ENCODE measurements at places on chromosomes 3 and 15.

- no peak for DNase-seq
These were observed 27.3 kb downstream of the LARP6 start for GRCh38 chr15:70826634-70827033.

DNA sequence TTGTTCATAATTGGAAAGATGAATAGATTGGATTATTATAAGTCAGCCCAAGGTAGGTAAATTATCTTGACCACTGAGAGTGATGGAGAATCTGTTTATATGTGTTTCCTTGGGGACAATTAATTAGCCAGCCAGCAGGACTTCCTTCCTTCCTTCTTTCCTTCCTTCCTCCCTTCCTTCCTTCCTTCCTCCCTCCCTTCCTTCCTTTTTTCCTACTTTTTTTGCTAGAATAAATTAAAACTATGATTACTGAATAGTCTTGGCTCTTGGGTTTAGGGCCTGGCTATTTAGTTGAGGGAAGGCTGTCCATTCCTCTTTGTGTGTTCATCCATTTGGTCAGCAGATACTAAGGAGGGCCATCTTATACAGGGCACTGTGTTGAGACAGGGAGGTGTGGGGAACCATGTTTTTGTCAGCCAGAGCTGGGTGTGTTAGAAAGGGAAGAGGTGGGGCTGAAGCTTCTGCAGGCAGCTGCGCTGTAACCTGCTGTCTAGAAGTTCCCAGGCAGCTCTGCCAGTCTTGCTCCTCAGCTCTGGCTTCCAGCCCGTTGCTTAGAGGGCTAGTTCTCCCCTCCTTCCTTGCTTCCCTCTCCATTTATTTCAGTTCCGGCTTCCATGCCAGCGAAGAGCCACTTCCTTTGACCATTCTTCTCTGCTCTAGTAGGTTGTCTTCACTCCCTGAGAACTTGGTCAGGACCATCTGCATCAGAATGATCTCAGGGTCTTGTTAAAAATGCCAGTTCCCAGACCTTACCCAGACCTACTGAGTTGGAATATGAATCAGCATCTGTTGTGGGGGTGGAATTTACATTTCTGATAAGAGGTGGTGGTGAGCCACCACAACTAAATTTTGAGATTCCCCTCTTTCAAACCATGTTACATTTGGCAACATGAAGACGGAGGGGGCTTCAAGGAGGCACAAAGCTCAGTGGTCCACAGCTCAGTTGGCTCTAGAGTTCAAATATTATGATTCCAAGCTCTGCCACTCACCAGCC, 113.9 kb downstream of the DGKG start:
- no peak for DNase-seq

GRCh38 chr3:149752788-149753136, 473 bp upstream of the COMMD2 start:
- no peak for DNase-seq

DNA sequence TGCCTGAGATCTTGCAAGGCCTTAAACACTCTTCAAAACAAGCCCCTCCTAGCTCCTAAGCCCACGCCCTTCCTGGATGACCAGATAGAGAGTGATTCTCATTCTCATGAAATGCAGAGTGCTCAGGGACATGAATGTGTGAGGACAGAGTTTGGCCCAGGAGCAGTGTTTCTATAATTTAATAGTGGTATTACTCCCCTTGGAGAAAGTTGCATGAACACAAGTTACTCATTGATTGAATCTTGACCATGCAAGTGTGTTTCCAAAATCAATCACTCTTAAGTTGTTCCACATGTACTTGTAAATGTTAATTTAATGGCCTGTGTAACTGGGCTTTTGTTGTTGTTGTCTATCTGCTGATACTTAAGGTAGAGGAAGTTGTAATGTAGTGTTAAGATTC, 181.6 kb downstream of the ADAMTSL3 start:
- DNase-seq: no peak

GRCh38 chr15:96869122-96869521, 538.6 kb downstream of the NR2F2 start:
- no peak for DNase-seq

DNA sequence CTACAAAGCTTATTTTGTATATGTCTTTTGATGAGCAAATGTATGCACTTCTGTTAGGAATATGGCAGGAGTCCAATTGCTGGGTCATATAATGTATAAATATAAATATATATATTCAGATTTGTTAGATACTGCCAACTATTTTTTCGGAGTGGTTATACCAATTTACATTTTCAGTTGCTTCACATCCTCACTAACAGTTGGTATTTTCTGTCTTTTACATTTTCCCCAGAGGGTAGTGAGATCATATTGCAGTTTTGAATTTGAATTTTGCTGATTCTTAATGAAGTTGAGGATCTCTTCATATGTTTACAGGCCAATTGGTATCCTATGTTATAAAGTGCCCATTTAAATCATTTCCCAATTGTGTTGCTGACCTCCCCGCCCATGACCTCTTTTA, 139.0 kb upstream of the KCNMB2 start:
- DNase-seq: no peak

DNA sequence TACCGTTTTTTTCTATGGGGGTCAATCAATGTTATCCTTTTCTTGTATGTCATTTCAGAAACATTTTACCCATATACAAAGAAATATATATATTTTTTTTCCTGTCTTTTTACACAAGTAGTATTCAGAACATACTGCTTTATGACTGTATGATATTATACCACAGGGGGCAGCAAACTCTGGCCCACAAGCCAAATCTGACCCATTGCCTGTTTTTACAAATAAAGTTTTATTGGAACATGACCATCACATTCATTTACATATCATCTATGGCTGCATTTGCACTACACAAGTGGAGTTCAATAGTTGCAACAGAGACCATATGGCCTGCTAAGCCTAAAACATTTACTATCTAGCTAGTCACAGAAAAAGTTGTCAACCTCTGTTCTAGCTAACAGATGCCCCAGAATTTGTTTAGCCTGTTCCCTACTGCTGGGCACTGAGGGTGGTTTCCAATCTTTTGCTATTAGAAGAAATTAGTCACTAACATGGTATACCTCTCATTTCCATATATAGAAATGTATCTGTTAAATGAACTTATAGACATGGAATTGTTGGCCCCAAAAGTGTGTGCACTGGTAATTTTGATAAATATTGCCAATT, 57.7 kb downstream of the BFSP2 start:
- no peak for DNase-seq

GRCh38 chr3:189361103-189361835, 189.5 kb downstream of the TPRG1 start:
- no peak for DNase-seq

- no peak for DNase-seq
These were observed 436.4 kb downstream of the SHQ1 start for GRCh38 chr3:72411843-72412242.

- no peak for DNase-seq
These were observed 761.9 kb upstream of the LMCD1 start for GRCh38 chr3:7739754-7740153.

DNA sequence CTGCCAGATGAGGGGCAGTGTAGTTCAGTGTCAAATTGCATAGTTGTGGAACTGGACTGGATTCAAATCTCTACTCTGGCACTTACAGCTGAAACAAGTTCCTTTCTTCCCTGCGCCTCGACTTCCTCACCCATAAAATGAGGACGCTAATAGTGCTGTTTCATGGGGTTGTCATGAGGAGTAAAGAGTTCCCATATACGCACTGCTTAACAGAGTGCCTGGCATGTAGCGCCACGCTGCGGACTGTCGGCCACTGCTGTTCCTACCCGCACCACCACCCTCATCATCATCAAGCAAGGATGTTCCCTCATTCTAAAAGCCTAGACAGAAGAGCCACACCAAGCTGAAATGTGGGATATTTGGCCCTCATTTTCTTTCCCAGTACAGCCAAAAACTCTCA, 91.9 kb downstream of the CHDH start:
- DNase-seq: no peak

DNA sequence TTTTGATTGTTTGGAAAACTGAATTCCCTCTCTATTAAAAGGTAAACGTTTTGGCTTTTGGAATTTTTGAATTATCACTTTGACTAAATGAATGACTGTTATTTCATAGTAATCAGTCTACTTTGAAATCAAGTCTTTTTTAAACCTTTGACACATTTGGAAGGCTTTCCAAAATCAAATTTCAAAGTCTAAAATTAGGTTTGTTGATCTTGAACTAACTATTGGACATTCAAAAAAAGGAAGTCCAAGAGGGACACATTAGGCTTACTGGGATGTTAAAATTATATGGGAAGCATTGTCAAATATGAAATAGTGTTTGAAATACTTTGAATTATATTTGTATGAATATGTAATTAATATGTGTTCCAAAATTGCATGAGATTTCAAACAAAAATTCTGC, 45.2 kb upstream of the AADACL2 start:
- DNase-seq: no peak

DNA sequence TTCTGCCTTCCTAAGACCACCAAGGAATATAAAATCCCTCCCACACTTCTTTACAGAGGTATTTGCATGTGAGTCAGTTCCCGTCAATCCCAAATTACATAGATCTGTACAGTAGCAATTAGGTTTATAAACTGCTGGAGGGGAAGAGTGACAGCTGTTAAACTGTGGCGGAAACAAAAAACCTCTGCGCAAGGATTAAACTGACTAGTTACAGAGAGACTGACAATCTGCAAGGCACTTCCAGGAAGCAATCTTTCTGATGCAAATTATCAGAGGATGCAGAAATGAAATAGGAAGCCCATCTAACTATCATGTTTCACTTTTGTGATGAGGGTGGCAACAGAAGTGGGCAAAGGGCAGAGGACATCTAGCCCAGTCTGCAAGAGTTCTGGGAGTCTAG, 150.4 kb downstream of the RTP4 start:
- no peak for DNase-seq

DNA sequence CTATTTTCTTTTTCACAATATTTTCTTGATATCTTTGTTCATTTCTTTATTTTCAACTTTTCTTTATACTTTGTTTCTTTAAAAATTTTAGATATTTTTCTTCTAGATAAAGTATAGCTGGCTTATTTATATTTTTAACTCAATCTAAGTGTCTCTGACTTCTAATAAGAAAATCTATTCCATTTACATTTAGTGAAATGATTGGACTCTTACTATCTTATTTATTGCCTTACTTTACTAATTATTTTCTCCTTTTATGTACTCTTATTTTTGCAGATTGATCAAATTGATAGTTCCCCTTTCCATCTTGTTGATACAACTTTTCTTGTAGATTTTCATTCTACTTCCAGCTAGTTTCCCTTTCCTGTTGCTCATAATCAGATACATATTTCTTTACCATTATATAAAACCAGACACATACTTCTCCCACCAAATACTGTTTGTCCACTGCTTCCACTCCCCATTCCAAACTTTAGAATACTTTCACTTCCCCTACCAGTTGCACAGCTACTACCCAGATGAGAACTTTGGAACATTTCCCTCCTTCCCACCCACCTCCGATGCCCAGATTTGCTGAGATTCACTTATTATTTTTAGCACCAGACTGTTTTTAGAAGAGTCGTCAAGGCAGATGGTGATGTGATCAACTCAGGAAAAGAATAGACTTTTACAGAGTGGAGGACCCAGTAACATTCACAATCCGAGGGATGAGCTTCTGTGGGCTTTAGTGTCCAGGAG, 151.5 kb downstream of the LIPC start:
- DNase-seq: no peak

GRCh38 chr15:29686079-29686425, 136.2 kb downstream of the TJP1 start:
- DNase-seq: no peak

DNA sequence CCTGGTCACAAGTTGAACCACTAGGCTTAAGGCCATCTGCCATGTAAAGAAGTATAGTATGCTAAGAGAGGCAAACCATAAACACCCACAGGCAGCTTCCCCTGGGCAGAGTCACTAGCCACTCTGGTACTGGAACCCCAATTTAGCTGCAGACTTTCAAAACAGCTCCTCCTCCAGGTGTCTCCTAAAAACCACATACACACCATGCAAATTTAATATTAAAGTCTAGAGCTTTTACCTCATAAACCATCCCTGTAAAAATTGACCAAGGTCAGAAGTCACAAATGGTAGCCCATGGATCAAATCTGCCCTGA, 99.1 kb upstream of the STT3B start:
- no peak for DNase-seq

- no peak for DNase-seq
These were observed 17.5 kb upstream of the POC1A start for GRCh38 chr3:52171514-52172261.

GRCh38 chr3:147383617-147384016, 22.7 kb downstream of the ZIC4 start:
- DNase-seq: no peak

- DNase-seq: no peak
These were observed 1301.6 kb downstream of the SI start for GRCh38 chr3:163776743-163777142.

DNA sequence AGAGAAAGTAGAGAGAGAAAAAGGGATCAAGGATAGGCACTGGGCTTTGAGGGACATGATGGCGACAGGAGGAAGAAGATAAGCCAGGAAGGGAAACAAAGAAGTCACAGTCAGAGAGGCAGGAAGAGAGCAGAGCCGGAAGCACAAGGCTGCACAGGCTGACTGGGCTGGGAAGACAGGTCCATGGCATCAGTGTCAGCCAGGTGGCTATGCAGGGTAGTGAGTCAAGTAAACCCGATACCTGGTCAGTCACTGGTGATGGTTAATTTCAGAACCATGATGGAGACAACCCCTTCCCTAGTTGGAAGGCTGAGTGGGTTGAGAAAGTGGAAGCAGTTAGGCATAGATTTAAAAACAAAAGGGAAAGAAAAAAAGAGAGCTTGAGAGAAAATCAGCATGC, 203.8 kb downstream of the EPHB1 start:
- DNase-seq: no peak

- no peak for DNase-seq
These were observed 3.9 kb downstream of the SLC6A1 start for GRCh38 chr3:10996345-10997013.

- DNase-seq: no peak
These were observed 1.0 kb downstream of the PAK2 start for GRCh38 chr3:196740481-196741248.

DNA sequence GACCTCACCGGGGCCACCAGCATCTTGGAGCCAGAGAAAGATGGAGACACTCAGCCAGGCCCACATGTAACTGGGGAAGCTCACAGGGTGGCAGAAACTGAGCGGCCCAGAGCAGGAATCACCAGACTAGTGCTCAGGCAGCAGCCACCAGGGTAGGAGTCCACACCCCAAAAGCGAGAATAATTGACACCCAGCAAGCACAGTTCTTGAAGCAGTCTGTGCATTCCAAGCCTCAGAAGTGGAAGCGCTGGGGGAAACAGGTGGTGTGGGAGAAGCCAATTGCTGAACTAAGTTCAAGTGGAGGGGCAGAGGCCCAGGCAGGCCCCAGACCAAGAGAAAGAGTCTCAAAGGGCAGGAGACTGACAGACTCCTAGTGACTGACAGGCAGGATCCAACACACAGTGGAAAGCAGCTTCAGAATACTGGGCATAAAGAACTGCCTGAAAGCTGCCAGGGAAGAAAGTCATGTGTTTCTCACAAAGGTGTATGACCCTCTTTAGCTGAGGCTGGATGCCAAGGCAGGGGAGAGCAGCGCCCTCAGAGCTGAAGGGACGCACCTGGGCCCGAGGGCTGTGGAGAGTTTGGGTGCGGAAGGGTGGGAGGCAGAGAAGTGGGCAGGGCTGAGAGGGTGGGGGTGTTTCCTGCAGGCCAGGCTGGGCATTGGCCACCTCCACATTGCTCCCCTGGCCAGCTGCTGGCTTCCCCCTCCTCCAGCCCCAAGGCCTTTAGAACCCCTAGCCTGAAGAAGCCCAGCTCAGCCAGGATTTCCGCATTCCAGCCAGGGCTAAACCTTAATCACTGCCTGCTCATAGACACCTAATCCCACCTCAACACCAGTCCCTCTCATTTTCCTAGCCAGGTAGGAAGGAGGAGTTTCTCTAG, 7.7 kb downstream of the NT5DC2 start:
- no peak for DNase-seq
